ENCODE measurements at places on chromosomes 2 and 18.

- DNase-seq = no peak
Observed at GRCh38 chr2:174560737-174561136, 36.9 kb downstream of the WIPF1 start.

- peak; percentile 86 for DNase-seq
Observed at GRCh38 chr2:145874466-145874865, 1354.5 kb upstream of the ZEB2 start.

DNA sequence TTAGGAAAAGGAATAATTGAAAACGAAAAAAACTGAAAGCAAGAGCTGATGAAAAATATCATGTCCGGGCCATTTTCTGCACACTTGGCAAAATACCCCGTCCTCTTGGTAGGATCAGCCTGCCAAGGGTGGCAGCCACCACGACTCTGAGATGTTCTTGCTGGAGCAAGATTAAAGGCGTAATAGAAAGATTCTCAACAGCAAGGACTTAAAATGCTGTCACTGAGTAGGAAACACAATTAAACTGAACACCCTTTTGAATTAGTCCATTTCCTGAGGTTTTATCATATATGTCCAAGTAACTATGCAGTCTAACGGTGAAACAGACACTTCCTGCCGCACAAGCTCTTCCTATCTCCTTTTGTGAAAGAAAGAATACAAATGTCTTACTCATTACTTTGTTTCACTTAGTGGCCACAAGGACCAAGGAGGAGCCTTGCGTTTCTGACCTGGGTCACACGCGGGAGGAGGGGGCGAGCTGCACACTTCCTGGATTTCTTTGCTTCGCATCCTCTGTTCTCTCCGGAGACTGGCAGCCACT is 222.7 kb downstream of the PIEZO2 start:
- DNase-seq = peak; percentile 35

DNA sequence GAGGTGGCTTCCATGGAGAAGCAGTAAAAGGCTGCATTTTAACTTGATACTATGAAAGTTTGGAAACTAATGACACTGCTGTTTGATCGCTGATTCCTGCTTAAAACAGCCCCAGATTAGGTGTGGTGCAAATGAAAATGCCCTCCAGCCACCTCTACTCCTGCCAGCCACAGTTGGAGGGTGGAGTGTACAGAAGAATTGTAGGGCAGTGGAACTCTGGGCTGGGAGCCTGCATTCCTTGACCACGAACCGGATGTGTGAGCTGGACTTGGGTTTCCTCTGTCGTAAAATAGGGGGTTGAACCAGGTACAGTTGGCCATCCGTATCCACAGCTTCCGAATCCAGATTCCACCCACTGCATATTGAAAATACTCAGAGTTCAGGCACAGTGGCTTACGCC is 84.6 kb upstream of the RFX8 start:
- DNase-seq = peak; percentile 41

DNA sequence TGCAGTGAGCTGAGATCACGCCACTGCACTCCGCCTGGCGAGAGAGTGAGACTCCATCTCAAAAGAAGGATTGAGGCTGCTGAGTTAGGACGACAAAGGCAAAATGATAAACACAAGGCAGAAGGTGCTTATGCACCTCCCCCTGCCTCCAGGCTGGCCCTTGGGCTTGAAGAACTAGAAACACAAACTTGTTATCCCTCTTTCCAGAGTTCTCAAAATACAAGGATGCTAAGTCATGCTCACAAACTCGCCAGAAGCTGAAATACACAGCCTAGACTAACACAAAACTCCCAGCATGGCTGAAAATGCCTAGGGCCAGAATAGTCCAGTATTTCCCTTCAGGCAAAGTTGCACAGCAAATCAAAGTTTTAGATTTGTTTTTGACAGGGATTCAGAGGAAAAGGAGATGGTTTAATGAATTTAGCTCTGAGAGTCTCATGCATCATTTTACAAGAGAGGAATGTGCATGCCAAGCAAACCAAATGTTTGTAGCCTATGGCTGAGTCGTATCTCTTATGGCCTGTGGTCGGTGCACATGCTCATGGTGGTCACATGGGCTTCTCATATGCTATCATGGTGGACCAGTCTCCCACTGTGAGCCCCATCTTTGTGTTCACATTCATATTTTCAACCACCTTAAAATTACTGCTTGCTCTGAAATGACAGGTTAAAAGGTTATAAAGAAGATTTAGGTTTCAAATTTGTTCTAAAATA is 16.2 kb upstream of the MREG start:
- no peak for DNase-seq

- DNase-seq = no peak
Observed at GRCh38 chr18:13888191-13888716, 27.1 kb downstream of the MC2R start.

- no peak for DNase-seq
Observed at GRCh38 chr18:62957885-62958472, 242.6 kb downstream of the PHLPP1 start.

DNA sequence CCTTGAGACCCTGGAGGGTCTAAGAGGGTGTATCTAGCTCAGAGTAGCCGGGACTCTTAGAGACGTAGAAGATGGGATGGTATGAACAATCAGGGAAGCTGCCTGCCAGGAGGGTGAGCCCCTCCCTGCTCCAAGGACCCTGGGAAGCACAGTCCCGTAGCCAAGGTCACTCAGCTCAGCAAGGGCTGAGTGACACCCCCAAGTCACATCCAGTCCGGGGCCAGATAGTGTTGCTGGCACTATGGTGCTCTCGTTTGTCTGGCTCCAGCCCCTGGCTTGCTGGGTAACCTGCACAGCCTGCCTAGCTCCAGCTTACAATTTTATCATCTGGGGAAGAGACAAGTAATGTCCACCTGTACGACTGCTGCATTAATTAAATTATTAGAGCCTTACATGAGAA is 22.3 kb downstream of the REEP1 start:
- no peak for DNase-seq

- DNase-seq = no peak
Observed at GRCh38 chr2:47903781-47904490, 2.4 kb downstream of the FBXO11 start.

DNA sequence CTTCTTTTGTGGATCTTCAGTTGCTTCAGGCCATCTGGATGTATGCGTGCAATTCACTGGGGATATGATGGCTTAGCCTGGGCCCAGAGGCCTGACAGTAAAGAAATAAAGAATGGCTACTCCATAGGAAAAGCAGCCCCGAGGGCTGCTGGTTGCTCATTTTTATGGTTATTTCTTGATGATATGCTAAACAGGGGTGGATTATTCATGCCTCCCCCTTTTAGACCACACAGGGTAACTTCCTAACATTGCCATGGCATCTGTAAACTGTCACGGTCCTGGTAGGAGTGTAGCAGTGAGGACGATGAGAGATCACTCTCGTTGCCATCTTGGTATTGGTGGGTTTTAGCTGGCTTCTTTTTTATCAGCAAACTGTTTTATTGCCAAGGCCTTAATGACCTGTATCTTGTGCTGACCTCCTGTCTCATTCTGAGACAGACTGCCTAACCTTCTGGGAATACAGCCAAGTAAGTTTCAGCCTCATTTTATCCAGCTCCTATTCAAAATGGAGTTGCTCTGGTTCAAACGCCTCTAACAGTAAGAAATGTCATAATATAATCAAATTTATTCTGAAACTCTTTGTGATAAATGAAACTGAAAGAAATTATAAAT is 60.5 kb downstream of the DSEL start:
- no peak for DNase-seq

- no peak for DNase-seq
Observed at GRCh38 chr2:100810603-100811145, 9.3 kb upstream of the NPAS2 start.

- no peak for DNase-seq
Observed at GRCh38 chr2:228239207-228239906, 57.9 kb upstream of the SPHKAP start.

- DNase-seq = peak; percentile 56
Observed at GRCh38 chr2:44169155-44169898, 652 bp downstream of the PPM1B start.

DNA sequence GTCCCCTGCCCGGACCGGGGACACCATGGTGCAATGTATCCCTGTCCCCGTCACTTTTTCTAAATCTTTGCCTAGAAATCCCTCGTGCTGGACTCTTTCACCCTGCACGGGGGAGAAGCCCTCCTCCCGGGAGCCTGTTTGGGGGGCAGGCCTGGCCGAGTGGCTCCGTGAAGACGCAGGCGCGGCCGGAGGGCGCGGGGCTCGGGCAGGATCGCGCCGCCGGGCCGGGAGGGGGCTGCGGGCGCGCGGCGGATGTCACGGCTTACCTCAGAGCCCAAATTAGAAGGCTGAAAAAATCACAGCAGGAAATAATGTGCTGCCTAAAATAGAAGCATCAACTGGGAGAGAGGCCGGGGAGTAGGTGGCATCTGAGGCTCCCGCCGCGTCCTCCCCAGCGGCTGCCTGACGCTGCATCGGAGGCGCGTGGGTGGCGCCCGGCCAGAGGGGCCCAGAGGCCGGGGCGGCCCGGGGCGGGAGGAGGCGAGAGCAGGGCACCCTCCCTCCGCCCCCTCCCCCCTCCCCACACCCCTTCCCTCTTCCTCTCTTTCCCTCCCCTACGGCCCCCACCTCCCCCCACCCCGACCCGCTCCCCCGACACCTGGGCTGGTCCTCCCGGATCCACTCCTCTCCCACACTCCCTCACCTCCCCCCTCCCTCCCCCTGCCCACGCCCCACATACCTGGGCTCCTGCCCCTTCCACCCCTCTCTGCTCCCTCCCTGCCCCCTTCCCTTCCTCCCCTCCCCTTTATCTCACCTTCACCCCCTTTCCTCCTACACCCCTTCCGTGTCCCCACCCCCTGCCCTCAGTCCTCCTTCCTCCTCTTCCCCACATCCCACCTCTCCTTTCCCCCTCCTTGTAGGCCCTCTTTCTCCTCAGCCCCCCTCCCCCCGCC is 51.9 kb downstream of the SLC4A1AP start:
- peak; percentile 57 for DNase-seq

GRCh38 chr2:155310589-155310988 is 612.1 kb downstream of the KCNJ3 start:
- peak; percentile 58 for DNase-seq

DNA sequence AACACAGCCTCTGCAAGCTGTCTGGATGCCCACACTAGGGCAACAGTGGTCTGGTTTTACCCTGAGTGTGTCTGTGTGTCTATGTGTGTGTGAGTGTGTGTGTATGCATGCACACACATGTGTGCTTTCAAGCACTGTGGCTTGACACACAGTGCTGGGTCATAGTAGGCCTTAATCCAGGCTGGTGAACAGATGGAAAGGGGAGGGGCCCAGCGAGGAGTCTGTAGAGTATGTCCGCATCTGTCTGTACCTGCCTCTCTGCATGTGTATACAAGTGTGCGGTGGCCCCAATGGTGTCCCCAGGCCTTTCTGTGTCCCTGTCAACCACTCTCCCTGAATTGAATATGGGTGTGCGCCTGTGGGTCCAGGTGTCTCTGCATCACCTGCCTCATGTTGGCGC is 9.3 kb upstream of the KCNIP3 start:
- DNase-seq = no peak

DNA sequence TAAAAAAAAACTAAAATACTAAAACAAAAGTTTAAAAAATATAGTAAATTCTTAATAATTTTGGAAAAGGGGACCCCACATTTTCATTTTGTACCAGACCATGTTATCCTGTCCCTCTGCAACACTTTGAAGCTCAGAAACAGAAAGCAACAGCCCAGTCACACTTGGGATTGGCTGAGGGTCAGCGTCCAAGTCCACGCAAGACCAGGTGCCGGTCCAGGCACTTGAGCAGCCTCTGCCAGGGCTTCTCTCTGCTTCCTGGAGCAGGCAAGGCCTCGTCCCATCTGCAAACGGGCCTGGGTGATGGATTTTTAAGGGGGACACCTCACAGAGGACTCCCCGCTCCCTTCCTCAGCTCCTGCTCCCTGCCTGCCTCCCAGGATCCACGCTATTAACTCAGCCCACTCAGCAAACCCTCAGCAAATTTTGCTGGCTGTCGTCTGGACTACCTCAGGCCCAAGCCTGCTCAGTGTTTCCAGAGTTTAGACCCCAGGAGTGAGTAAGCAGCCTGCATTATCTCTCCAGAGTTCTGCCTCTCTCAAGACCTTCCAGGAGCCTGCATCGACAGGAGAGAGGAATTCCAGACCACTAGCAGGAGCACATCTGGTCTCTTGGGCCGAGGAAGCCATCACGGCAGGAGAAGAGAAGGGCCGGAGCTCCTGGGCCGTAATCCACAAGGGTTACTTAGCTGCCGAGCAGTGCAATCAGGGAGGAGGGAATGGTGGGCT is 88.7 kb upstream of the STPG4 start:
- DNase-seq = peak; percentile 93

GRCh38 chr2:174607989-174608865 is 10.6 kb upstream of the WIPF1 start:
- no peak for DNase-seq

- DNase-seq = peak; percentile 73
Observed at GRCh38 chr2:146927080-146927711, 917.6 kb upstream of the ACVR2A start.

- DNase-seq = no peak
Observed at GRCh38 chr2:108106731-108107130, 120.4 kb downstream of the SLC5A7 start.

DNA sequence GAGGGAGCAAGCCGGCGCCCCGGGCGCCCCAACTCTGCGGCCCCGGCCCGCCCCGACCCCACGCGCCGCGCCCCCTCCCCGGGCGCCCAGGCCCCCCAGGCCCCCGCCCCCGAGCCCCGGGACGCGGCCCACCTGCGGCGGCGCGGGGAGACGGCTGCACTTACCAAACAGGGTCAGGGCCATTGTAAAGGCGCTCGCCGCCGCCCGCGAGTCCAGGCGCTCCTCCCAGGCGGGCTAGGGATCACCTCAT is 526 bp downstream of the CHN1 start:
- no peak for DNase-seq

DNA sequence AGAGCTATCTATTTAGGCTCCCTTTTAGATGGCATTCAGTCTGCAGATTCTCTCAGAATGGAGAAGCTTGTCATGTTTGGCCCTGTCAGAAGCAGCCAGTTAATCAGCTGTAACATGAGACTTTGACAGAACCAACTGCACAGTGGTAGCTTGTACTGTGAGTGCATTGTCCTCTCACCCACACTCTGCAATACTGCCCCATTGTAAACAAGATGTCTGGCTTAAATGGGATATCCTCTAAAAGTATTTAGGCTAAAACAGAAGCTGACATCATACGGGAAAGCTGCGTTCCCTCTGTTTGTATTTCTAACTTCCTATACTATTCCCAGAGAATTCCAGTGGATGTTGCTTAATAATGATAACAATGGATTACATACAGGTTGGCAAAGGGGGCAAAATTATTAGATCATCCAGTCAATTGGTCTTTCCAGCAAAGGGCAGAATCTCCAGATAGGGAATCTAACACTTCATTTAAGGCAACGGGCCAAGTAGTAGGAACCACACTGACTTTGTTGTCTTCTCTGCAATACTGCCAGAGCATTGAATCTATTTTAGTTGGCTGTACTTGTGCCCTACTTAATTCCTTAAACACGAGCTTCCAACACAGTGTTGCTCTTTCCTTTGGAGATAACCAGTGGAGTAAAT is 15.4 kb upstream of the STAT4 start:
- no peak for DNase-seq

- DNase-seq = peak; percentile 3
Observed at GRCh38 chr2:98604547-98604946, 3.8 kb downstream of the COA5 start.

- peak; percentile 89 for DNase-seq
Observed at GRCh38 chr2:147636238-147636882, 208.5 kb upstream of the ACVR2A start.
